ENCODE measurements at places on chromosomes 13 and 19.

- DNase-seq = no peak
Measured at GRCh38 chr19:2329149-2329478, 630 bp downstream of the SPPL2B start.

GRCh38 chr13:40514802-40515201 is 151.6 kb downstream of the FOXO1 start:
- DNase-seq = no peak

GRCh38 chr13:48583859-48584311 is 51.0 kb upstream of the RCBTB2 start:
- DNase-seq = no peak

GRCh38 chr19:768424-768823 is 17.5 kb downstream of the MISP start:
- DNase-seq = no peak

GRCh38 chr19:16620018-16620417 is 8.0 kb downstream of the MED26 start:
- no peak for DNase-seq

DNA sequence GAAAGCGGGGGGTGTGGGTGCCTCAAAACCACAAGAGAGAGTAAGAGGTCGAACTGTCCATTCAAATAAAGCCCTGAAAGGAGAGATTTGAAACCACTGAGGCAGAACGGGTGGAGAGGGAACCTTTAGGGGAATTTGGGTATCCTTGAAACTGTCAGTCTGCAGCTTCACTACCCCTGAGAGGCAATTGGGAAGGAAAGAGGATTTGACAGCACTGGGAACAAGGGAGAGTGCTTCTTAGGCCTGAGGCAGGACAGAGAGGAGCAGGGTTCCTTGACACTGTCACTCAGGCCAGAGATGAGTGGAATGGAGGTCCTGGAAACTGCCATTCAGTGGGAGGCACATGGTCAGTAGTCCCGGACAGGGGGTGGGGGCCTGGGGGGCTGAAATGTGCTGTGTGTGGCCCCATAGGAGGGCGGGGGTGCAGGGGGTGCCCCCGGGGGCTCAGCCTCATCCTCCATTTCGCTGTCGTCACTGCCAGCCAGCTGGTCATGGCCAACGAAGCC is 5.0 kb downstream of the GFY start:
- DNase-seq = no peak

DNA sequence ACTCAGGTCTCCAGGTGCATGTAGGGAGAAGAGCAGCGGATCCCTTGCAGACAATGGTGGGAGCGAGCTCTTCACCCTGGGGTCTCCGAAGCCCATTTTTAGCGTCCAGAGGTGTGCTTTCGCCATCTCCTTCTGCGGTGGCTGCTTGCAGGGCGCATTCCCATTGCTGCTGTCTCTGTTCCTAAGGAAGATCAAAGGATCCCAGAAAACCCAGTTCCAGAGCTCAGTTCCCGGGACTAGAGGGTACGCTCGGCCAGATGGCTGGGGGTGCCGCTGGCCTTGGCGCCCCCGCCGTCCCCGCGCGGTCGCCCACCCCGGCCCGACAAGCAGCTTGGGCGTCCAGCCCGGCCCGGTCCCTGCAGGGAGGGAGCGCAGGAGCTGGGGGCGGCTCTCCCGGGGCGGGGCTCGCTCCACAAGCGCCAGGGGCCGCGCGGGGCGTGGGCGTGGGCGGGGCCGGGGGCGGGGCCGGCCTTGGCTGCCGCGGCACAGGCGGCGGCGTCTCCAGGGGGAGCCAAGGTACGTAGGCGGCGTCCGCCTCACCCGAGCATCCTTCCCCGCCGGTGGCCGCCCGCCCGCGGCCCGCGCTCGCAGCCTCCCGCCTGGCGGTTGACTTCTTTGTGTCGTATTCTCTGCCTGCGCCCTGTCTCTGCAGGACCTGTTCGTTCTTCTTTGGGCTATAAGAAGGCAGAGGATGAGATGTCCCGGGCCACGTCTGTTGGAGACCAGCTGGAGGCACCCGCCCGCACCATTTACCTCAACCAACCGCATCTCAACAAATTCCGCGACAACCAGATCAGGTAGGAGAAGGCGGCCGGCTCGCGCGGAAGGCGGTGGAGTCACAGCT is 96.8 kb downstream of the ATP8A2 start:
- DNase-seq = no peak

DNA sequence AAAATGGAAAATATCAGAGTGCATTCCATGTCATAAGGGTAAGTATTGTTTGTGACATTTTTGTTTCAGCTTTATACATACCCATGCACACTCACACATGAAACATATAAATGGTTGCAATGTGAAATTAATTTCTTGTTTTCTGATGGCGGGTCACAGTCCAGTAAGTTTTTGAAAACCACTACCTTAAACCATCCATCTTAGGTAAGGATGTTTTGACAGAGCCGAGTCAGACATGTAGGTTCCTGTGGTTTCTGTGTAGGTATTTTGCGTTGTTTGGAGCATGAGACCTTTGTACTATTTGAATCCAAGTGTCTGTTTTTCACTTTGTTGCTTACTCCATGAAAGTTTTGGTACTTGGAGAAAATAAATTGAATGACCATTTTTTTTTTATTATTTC is 121.7 kb downstream of the B3GLCT start:
- DNase-seq = no peak

- DNase-seq = no peak
Measured at GRCh38 chr13:45595965-45596364, 19.6 kb downstream of the ERICH6B start.

- DNase-seq = no peak
Measured at GRCh38 chr19:2413629-2414028, 13.8 kb downstream of the TIMM13 start.

DNA sequence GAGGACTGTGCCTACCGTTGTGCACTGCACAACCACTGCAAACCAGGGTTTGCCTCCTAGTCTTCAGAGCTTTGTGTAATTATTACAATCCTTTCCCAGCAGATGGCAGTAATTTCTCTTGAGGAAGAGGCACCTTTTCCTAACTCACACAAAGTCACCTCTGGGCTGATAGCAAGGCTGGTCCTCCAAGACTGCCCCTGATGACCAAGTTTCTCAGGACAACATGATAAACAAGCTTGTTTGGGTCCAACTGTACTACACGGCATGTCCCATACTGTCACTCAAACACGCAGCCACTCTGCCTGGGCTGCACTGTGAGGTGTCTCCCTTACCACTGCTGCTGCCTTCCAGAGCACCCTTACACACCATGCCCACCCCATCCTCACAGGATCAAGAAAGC is 39.3 kb downstream of the RFXAP start:
- DNase-seq = no peak

DNA sequence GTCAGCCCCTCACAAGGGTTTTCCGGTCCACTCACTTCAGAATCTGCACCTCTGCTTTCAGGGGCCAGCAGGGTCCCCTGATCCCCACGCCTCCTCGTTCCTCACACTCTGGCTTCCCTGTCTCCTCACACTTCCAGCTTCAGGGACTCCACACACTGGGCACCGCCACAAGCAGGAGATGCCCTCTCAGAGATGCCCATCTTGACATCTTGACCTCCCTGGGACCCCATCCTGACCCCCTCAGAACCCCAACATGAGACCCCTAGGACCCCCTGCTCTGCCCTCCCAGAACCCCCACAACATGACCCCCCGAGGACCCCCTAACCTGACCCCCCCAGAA is 2.7 kb downstream of the MAP2K2 start:
- DNase-seq = no peak

DNA sequence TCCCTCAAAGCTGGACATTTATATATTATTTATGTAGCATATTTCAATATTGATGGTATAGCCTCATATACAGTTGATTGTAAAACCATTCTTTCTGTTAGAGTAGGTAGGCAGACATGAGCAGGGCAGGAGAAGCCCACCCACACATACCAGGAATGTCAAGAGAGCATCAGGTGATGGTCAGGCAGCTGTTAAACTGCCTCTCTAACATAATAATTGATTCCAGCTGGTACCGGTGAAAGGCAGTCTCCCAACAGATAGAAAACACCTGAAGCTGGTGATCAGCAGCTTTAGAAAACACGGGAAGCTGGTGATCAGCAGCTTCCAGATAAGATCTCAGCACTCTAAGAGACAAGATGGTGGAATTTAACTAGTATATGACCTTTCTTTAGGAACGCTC is 132.9 kb downstream of the SLITRK6 start:
- DNase-seq = no peak

GRCh38 chr19:51327066-51328001 is 14.6 kb downstream of the VSIG10L start:
- DNase-seq = peak; percentile 61

DNA sequence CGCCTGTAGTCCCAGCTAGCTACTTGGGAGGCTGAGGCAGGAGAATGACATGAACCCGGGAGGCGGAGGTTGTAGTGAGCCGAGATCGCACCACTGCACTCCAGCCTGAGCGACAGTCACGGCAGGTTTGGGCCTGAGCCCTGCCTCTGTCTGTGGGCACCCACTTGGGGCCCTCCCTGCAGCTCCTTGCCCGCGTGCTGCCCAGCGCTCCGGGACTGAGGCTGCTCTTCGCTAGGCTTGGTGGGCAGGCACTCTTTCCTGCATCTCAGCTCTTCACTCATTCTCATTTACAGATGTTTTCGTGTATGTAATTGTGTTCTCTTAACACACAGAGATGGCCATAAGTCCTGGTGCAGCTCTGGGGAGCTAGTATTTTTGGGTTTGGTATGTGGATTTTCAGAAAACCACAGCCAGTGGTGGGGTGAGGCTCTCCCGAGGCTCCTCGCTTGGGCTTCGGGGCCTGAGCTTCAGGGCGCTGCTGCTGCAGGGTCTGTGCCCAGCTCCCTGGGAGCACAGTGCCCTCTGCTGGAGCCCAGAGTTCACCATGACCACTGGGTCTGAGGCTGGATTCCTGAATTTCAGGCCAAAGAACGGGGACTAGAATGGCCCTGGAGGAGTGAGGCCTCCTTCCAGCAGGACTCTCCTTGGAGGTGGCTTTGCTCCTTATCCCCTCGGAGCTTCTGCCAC is 15.2 kb downstream of the UPF1 start:
- peak; percentile 73 for DNase-seq

DNA sequence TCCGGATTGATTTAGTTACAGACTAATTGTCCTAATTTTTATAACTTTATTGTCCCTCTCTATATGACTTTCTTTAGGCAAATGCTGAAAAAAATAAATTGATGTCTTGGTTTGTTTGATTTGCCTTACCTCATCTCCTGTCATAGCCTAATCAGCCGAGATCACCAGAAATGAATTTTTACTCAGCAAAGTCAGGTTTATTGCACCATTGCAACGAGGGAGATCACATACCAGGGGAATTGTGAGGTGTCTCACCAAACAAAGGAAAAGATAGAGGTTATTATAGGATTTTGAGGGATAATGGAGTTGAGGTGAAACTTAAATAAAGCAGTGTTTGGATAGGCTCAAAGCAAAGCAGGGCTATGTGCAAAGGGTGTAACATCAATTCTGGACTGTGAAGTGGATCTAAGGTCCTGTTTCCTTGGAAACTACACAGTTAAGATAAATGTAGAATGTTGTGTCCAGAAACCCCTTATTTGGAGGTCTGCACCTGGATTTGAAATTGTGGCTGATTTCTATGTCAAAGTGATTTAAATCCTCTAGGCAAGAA is 372.6 kb downstream of the OXGR1 start:
- DNase-seq = no peak

- no peak for DNase-seq
Measured at GRCh38 chr13:108987517-108987916, 358.1 kb downstream of the MYO16 start.

DNA sequence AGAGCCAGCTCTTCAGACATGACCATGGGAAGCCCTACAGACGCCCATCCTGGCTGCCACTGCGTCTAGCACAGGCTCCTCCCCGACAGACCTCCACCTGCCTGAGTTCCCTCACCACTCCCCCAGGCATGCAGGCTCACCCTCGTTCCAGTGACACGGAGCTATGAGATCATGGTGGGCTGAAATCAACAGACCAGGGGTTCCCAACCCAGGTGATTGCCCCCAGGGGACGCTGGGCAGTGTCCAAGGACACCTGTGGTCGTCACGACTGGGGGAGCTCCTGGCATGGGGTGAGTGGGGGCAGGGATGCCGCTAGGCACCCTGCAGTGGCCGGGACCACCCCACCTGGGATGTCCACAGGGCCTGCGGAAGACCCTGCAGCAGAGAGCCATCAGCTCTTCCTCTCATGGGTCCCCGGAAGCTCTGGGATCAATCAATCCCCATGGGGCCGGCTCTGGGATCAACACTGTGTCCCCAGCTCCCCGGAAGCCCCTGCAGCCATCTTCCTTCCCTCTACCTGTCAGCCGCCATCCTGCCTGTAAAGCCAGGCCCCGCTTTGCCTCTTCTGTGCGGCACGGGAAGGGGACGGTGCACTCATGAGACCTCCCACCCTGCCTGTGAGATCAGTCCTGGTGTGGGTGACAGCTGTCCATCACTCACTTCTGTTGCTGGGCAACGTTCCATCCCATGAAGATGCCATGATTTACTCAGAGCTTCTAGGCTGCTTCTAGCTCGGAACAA is 12.8 kb upstream of the MADCAM1 start:
- no peak for DNase-seq

DNA sequence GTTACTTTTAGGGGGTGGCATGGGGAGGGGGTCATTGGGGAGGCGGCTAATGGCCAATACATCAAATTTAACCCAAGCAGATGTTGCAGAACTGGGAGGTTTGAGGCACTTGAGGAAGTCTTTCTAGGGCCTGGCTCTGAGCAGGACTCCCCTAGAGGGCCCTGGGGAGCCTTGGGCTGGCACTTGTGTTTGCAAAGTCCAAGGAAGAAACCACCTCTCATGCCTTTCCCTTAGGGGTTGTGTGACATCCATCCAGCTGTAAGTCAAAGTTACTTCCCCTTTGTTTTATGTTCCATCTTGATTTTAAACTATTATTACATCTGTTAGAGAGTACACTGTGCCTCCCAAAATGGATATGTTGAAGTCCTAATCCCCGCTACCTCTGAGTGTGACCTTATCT is 159.9 kb downstream of the KATNAL1 start:
- no peak for DNase-seq

DNA sequence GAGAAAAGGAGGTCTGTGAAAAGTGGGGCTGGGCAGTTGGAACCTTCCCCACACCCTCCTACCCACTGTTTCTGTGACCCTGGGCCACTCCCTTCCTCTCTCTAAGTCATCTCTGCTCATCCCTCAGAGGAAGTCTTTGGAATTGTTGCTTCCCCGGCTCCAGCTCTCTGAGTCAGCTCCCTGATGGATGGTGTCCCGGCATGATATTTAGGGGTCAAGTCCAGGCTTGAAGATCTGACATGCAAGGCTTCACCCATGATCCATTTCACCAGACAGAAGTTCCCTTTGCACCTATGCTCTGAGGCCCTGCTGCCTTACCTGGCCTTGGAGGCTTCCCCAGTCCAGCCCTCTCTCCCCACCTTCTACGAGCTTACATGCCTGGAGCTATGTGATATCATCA is 13.3 kb downstream of the EXOC3L2 start:
- no peak for DNase-seq

GRCh38 chr19:5934774-5935472 is 20.9 kb downstream of the CAPS start:
- DNase-seq = no peak

GRCh38 chr13:110448677-110449076 is 112.8 kb downstream of the RAB20 start:
- DNase-seq = no peak

Measured in CD4-positive, alpha-beta T cell treated with Interferon alpha-2 for 1 hour (primary cell).